ENCODE measurements at places on chromosomes 4 and X.
A peak's percentile ranks its signal among the peaks of the same experiment; 100 is the strongest.

DNA sequence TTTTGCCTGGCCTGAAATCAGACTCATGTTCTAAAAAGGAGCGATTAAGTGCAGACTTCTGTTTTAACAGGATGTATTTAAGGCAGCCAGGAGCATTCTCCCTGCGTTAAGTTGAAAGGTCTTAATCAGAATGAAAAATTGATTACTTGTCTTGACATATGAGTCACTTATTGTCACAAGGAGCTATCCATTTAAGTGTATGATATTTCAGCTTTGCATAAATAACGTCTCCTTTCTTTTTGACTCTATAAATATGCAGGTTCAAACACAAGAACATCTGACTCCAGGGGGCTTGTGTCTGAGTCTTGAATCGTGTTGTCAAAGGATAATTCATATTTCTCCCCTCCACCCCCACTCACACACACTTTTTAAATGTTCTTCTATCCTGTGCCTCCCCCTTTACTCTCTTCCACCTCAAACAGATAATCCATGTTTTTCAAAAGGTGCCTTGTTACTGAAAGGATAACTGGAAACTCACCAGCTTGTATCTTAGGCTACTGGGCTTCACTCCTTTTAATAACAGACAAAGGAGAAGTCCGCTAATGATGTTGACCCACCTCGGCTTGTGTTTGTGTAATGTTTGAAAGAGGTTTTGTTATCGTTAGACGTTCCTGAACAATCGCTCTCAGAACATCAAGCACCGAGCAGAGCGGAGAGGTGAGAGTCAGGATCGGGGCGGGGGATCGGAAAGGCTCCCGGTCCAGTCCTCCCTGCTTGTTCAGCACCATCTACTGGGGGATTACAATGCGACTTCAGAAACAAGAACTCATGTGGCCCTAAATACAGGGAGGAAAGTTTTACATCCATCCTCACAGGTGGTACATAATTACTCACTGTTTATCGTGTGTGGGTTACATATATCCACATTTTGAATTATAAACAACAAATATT lies 107.5 kb upstream of the RPL34 start:
- peak; percentile 7 for DNase-seq

- no peak for DNase-seq
These were observed 164.1 kb downstream of the DTHD1 start for GRCh38 chr4:36445480-36445879.

DNA sequence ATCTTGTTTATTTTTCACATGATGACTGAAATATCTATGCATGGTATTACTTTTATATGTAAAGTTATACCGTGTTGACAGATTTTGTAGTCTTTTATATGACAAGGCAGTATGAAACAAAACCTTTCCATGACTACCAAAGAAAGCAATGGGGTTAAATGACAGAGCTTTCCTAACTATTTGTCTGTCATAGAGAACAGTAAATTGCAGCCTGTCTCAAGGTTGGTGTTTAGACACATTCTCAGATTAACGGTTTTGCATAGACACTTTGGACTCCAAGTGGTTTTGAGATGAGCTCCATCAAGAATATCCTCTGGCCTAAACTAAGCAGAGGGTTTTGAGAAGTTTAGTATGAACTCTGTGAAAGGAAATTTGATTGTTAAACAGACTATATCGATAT lies 180.7 kb upstream of the TENM3 start:
- DNase-seq, result no peak

GRCh38 chr4:15779306-15779705 lies 1.2 kb downstream of the CD38 start:
- DNase-seq, result peak; percentile 51

DNA sequence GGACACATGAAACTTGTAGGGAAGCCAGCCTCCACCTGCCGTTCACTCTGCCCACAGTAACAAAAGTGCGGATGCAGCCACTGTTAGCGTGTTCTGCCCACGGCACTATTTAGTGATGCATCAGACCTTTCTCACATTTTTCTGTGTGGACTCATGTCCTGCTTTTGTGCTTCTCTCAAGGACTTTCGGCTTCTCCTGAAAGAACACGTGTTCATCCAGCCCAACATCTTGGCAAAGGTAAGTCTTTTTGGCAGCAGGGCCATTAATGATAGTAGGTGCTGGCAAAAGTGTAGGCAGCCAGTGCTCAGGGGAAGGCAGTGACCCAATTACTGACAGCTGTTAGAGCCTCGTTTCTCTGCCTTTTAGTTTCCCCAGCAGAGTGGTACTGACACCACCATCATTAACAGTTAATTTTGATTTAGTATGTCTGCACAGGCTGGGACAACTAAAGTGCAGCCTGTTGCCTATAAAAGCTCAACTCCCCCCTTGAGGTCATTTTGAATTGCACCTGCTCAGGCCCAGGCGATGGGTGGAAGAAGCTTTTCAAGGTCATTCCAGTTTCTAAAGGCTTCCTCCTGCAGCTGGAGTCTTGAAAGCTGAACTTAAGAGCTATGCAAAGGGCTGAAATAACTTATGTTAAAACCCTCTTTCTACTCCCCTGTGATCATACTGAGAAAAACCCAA lies 54.5 kb upstream of the HPSE start:
- DNase-seq, result no peak

GRCh38 chr4:67892253-67892652 lies 8.5 kb upstream of the TMPRSS11D start:
- DNase-seq, result no peak

- no peak for DNase-seq
These were observed 1.8 kb downstream of the NOP14 start for GRCh38 chr4:2961421-2961810.

DNA sequence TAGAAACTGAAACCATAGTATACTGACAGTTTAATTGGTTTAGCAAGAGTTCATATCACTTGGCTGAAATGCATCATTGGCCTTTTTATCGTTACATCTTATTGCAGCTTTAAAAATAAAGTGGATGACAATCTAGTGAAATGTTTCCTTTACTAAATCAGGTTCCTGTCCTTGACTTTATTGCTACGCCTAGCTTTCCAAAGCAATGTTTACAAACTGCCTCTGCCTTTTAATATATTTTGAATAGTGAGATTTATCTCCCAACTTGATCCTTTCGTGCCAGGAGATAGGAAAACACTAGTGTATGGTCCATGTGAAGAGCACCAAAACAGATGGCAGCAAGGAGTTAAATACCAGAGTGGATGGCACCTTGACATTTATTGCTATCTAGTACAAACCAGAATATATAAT lies 67.0 kb downstream of the GPC3 start:
- no peak for DNase-seq

GRCh38 chr4:128355305-128355704 lies 67.7 kb upstream of the PGRMC2 start:
- DNase-seq, result no peak

DNA sequence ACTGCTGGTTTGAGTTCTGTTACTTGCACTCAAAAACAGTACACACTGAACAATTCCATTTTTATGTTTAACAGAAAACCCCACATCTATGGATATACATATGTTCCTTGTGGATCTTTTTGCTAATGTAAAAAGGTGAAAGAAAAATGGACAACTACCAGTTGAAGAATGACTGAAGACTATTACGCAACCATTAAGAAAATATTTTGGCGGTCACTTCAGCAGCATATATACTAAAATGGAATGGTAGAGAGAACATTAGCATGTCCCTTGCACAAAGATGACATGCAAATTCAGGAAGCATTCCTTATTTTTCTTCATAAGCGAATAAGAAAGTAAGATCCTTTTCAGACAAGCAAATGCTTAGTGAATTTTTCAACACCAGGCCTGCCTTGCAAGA lies 84.6 kb upstream of the FMR1 start:
- DNase-seq, result no peak

GRCh38 chr4:588351-588849 lies 12.3 kb upstream of the TMEM271 start:
- DNase-seq, result no peak

DNA sequence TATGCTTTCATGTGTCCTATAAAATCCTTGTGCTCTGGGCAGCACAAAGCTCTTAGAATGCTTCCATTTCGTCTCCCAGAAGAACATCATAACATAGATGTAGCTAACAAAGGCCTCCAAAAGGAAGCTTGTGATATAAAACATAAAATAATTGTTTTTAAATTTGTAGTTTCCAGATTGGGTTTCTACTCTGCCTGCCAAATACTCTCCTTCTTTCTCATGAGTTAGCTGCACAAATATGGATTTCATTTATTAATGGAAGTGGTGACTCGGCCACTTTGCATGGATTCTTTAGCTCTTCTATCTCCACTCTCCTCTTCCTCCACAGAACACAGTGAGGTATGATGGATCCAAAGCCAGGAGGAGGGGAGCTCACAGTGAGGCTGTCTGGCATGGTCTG lies 265.4 kb downstream of the COL25A1 start:
- DNase-seq, result no peak

- DNase-seq, result no peak
These were observed 163.8 kb downstream of the MSN start for GRCh38 chrX:65831268-65831667.

- DNase-seq, result no peak
These were observed 482.1 kb upstream of the HS3ST1 start for GRCh38 chr4:11910812-11911211.

GRCh38 chr4:124055336-124055735 lies 657.2 kb downstream of the ANKRD50 start:
- DNase-seq, result no peak

GRCh38 chrX:71296806-71297205 lies 4.7 kb upstream of the ITGB1BP2 start:
- DNase-seq, result no peak
